ENCODE measurements at places on chromosomes 7 and 10. TPM values are rescaled to one million over a fixed set of nuclear protein-coding genes. Genes with fewer than 3 reads are reported as not detected.

The DLX5 gene
- not detected for polyA plus RNA-seq

- DNase-seq, result no peak
Observed at GRCh38 chr7:155340071-155340531, 42.4 kb downstream of the INSIG1 start.

GRCh38 chr10:65341323-65341925 is 1584.4 kb upstream of the LRRTM3 start:
- DNase-seq, result no peak

GRCh38 chr7:7688310-7688709 is 30.1 kb downstream of the RPA3 start:
- DNase-seq, result no peak

DNA sequence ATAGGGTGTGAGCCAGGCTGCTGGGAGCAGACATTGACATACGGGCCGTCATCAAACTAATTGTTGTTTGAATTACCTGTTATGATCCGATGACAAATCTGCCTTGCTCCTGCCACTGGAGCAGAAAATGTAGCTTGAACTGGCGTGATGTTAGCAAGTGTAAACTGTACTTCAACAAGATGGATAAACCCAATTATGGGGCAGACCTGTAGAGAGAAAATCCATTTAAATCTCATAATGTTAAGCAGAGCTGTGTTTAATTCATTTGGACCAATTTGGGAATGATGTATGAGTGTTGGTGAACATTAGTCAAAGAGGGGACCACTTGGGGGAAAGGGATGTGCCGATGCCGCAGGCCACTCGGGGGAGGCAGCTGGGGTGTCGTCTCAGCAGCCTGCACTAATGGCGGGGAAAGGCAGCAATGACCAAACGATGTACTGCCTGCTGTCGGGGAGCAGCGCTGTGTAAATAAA is 27.4 kb downstream of the TCF7L2 start:
- no peak for DNase-seq

GRCh38 chr7:101875283-101875846 is 57.9 kb downstream of the CUX1 start:
- DNase-seq, result no peak

The GOLGA7B gene
- polyA plus RNA-seq, result not detected

DNA sequence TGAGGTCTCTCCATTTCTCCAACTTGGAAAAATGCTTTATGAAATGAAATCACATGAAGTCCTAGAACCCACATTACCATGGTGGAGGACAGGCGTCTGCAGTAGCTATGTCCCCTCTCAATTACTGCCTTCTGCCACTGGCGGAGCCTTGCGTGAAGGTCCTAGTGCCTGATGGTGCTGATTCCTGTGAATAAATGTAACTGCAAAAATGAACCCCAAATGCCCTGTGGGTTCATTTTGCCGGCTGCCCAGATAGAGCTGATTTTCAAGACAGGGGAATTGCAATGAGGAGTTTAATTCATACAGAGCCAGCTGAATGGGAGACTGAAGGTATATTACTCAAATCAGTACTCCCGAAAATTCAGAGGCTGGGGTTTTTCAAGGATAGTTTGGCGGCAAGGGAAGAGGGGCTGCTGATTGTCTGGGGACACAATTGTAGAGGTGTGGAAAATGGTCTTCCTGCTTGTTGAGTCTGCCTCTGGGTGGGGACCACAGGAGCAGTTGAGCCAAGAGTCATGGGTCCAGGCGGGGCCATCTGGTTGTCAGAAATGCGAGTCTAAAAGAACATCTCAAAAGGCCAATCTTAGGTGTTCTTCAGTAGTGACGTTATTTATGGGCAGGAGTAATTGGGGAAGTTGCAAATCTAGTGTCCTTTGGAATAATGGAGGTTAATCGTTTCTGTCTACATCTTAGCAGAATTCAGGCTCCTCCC is 13.5 kb downstream of the PRF1 start:
- no peak for DNase-seq

- DNase-seq, result no peak
Observed at GRCh38 chr7:124689523-124689922, 76.1 kb downstream of the GPR37 start.

DNA sequence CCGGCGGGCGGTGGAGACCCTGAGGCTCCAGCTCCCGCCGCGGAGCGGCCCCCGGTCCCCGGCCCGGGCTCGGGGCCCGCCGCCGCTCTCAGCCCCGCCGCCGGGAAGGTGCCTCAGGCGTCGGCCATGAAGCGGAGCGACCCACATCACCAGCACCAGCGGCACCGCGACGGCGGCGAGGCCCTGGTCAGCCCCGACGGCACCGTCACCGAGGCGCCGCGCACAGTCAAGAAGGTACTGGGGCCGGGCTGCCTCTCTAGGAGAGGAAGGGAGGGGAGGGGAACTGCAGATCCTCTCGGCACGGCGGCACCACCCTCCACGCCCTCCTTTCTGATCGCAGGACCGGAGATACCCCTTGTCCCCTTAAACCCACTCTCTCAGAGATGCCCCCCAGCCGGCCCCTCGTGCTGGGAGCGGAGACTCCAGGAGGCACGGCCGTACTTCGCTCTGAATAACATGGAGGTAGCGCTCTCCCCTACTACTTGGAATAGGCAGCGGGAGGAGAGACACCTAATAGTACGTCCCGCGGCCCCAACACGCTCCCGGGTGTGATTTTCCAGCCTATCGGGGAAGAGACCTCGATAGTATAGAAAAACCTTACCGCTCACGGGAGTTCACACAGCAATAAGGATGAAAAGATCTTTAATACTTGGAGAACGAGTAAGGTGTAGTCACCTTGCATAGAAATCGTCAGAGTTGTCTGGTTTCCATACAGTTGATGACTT is 538 bp downstream of the AHCYL2 start:
- no peak for DNase-seq

The PPP1R17 gene
- not detected for polyA plus RNA-seq

DNA sequence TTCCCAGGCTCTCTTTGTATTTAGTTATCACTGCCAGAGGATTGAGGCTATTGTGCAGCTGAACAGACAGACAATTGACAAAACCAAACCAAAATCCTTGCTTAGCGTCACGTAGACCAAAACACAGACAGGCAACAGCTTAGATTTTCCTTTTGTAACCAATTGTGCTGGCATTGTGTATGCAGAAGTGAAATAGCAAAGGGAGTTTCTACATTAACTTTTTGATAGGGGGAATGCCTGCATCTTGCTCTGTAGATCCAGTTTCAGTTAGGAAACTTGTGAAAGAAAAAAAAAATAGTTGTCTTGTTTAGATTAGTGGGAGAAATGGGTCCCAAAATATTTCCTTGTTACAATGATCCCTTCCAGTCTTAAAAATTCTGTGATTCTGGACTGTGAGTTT is 333.8 kb downstream of the BBS9 start:
- no peak for DNase-seq

DNA sequence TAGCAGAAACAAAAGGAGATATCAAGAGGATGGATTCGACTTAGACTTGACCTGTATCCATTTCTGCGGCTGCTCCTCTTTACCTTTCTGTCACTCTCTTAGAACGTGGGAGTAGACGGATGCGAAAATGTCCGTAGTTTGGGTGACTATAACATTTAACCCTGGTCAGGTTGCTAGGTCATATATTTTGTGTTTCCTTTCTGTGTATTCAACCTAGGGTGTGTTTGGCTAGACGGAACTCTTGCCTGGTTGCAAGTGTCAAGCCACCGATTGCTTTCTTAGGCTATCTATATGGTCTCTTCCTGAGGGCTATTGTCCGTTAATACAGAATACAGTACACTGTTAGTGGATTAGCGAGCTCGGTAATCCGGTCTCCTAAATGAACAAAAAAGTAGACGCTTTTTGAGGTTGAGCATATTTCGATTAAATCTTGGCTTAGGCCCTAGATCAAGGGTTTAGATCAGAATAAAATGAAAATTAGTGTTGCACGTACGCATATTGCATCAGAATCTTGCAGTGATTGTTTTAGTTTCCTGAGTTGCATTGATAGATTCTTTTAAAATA is 1.2 kb downstream of the PTEN start:
- no peak for DNase-seq

GRCh38 chr10:125037145-125037877 is 95.4 kb downstream of the ZRANB1 start:
- no peak for DNase-seq

- DNase-seq, result peak; percentile 73
Observed at GRCh38 chr10:70331486-70332268, 47.9 kb upstream of the NPFFR1 start.

DNA sequence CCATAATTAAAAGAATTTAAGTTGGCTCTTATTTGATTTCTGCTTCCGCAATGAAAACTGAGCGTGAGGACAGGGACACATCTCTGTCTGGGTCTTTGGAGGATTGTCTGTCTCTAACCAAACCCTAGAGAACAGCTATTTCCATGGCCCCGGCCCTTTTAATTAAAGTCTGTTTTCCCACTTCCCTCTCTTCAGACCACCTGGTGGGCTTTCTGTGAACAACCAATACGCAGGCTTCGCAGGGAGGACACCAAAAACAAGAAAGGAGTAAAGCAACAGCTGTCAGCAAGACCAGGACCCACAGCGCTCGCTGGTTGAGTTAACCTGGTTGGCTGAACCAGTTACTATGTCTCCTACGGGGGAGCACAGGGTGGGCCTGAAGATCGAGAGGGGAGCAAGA is 217.1 kb upstream of the FRMD4A start:
- no peak for DNase-seq

Data from BJ (cell line).